ENCODE measurements at places on chromosomes 3 and 15.
A peak's percentile ranks its signal among the peaks of the same experiment; 100 is the strongest.

DNA sequence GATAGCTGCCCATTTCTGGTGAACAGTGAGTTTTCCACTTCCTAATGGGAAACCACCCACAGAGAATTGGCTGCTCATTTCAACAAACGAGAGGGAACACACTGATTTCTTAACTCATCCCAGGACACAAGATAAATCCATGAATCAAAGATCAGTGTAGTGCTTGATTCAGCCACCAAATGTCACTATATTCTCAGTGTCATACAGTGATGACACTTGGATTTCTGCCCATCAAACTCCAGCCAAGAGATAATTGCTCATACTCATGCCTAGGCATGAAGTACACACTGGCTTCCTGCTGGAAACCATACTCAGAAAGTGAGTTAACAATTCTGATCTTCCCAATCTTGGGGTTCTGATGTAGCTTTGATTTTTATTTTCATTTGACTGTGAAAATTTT is 35.4 kb upstream of the GRM7 start:
- DNase-seq, result no peak

GRCh38 chr15:51585986-51586385 is 36.6 kb downstream of the DMXL2 start:
- DNase-seq, result no peak

DNA sequence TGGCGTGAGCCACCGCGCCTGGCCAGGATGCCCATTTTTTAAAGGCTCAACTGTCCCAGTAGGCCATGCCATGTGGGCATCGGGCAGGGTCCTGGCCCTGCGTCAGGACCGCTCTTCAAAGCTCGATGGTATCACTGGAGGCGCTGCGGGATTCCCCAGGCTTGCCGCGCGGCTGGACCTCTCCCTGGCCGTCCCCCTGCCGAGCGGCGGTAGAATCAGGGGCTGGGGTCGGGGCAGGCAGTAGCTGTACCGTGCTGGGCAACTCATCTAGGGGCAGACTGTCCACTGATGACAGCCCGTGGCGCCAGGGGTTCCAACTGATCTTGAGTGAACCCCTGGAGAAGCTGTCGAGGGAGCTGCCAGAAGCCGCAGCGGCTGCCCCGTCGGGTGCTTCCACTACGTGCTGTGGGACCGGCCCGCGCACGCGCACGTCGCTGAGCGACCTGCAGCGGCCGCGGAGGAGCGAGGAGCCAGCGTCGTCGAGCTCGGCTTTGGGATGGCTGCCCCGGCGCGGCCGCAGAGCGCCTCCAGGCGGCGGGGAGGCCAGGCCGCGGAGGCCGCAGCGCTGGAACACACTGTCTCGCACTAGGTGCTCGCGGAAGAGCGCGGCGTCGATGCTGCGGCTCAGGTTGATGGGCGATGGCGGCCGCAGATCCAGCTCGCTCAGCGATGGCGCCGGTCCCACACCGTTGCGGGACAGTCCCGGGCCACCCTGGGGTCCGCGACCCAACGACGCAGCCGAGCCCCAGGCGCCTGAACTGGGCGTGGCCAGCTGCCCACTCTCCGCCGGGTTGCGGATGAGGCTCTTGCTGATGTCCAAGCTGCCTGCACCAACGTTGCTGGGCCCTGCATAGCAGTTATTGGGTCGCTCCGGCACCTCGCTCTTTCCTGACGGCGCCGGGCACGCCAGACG is 5.8 kb downstream of the PRRT3 start:
- peak; percentile 97 for DNase-seq

GRCh38 chr3:82265747-82266146 is 504.3 kb upstream of the GBE1 start:
- no peak for DNase-seq

DNA sequence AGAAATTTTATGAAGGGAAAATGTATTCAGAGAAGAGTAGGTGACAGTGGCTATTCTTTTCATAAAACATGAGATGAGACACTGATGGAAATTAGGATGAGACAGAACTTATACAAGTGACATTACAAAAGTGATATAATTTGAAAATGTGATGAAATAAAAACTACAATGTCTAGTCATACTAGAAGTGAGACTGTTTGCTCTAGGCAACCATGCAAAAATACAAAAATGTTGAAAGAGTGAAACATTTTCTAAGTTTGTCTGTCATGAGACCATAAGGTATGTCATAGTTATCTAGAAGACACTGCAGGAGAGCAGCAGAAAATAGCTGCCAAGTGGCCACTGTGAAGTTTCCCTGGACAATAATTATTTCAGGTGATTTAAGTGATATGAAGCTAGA is 459.5 kb downstream of the DIPK2A start:
- no peak for DNase-seq

DNA sequence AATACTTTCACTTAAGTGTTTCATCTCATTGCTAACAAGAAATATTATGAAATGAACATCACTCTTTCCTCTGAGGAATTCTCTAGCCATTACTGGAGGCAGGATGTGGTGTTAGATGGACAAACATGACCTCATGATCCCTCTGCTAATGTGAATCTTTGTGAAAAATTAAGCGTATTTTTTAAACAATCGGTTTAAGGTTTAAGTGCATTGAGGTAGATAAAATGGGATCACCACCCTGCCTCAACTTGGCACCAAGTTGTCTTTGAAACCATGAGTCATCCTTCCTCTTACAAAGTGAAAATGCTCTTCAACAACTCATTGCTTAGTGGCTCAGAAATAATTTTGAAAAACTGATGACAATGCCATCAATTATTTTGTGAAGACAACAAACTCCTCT is 76.0 kb upstream of the DCBLD2 start:
- peak; percentile 91 for DNase-seq

DNA sequence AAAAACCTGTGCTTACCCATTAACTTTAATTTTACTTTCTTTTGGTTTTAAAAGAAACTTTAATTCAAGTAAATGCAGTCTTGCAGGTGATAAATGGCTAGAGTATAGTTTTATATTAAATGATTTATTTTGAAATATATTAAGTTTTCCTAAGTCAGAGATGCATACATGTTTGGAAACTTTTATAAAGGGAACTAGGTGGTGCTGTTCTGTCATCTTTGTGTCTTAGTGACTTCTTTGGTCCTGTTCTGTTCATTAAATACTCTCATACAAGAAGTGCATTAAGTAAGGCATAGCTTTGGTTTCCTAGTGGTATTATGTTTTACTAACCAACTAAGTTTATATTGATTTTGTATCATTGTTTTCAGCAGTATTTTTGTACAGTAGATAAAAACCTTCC is 15.6 kb downstream of the CADM2 start:
- no peak for DNase-seq

- DNase-seq, result no peak
Observed at GRCh38 chr15:33188641-33189257, 5.8 kb downstream of the FMN1 start.

DNA sequence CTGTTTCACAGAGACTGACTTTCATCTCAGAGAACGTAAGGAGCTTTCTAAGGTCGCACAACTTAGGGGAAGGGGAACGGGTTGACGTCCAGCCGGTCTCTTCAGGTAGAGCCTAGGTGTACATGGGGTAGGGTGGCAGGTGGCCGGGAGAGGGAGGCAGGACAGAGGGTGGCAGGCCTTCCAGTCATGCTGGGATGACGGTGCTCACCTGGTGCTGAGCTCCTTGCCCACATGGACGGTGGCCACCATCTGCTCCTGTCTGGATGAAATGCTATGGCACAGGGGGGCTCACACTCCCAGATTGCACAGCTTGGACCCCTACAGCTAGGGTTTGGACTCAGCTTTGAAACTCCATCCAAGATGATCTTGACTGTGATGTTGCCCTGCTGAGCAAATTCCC is 144.5 kb downstream of the ATP10A start:
- DNase-seq, result no peak

DNA sequence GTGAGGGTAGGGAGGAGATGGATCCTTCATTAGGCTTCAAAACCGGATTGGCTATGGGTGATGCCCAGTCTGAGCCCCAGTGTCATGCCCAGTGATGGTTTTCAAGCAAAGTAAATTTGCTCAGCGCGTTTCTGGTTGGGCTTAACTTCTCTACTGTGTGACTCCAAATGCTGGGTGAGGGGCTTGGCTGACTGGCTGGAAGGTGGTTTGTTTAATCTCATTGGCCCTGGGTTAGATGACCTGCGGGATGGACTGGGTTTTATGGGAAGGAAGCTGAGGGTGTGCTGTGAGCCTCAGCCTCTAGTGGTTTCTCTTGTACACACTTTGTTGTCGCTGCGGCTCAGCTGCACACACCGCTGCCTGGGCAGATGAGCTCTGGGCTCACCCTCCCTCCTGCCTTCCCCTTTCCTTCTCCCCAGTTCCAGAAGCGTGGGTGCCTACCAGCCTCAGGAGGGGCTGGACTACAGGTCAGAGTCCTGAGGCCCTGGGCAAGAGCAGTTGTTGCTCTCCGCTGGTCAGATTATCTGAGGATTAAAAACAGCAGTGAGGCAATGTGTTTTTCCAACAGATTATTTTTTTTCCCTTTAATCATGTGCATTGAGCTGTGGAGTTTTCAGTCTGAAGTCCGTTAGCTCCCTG is 18.6 kb downstream of the PDIA5 start:
- no peak for DNase-seq

DNA sequence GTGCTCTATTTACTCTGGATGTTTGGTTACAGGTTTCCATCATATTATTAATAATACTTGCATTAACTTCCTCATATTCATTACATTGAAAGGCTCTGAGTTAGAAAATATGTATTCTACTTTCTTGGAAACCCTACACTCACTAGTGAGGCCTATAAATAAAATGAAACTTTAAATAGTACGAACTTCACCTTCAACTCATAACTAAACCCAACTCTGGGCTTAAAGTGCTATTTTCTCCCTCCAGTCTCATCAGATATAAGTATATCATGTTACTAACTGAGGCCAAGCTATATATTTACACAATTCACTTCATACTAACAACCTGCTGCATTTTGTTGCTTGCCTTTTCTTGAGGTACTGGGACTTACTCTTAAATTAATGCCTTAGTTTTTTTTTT is 306.7 kb downstream of the TIGIT start:
- DNase-seq, result no peak

- DNase-seq, result peak; percentile 78
Observed at GRCh38 chr15:98648654-98649471, 524 bp downstream of the IGF1R start.

DNA sequence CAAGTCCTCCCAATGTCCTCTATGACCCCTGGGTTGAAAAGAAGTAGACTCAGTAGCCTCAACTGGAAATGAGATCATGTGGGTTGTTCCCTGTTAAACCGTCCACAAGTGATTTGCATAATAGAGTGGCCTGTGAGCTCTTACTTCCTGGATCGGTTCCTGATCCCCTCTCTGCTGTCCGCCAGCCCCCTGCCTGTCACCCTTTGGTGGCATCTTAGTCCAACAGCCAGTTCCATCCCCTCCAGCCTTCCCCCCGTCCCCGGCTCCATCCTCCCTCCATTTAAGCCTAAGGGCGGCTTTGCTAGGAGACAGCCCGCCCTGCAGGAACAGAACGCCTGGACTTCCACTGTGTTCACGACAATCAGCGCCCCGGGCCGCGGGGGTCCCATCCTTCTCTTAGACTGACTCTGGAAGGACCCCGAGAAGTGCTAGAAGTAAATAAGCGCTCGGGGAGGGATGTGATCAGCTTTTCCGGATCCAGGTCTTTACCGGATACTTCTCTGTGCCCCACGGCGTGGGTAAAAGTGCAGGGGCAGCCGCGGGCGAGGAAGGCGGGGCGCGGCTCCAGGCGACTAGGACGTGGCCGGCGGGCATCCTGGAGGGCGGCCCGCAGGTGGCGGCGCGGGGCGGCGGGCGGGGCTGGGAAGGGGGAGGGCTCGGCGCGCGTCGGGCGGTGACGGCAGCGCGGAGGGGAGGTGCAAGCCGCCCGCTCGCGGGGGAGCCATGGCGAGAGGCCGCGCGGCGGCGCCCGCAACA is 51.2 kb upstream of the ULK4 start:
- peak; percentile 89 for DNase-seq

GRCh38 chr15:61518191-61518950 is 289.3 kb upstream of the RORA start:
- no peak for DNase-seq

GRCh38 chr3:67357610-67358458 is 296.6 kb downstream of the SUCLG2 start:
- peak; percentile 59 for DNase-seq

- no peak for DNase-seq
Observed at GRCh38 chr3:61684386-61684785, 123.0 kb downstream of the PTPRG start.

GRCh38 chr3:118476885-118477618 is 557.6 kb downstream of the IGSF11 start:
- no peak for DNase-seq

- DNase-seq, result no peak
Observed at GRCh38 chr15:78007211-78007931, 70.1 kb downstream of the TBC1D2B start.

DNA sequence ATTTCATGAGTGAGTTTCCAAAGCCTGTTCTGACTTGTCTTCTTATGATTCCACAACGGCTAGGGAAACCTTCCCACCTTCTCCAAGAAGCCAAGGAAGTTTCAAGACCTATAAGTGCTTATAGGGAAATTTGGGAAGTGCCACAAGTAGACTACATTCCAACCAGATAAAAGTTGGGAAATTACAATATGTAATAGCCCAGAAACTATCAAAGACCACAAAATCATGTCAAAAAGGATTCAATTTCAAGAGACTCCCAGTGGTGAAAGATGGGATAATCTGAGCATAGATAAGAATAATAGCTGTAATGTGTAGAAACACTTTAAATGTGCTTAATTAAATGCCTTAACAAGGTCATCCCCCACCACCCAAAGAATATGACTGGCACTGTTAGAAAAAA is 169.2 kb upstream of the SLC2A2 start:
- DNase-seq, result no peak

- DNase-seq, result no peak
Observed at GRCh38 chr15:51396921-51397320, 55.5 kb downstream of the GLDN start.

DNA sequence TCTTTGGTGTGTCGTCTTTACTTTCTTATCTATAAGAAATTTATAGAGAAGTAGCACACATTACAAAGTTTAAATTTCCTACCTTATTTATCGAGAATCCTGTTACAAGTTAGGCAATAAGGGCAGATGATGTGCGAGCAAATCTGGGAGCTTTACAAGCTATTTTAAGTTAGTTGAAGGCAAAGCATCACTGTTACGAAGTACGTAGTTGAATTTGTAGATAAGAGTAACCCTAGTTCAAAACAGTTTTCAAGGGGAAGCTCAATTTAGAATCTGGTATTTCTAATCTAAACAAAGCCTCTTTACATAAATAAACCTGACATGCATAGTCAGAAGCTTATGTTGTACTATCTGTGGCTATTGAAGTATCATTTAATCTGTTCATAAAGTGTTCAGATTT is 8.4 kb downstream of the KBTBD8 start:
- DNase-seq, result no peak

- no peak for DNase-seq
Observed at GRCh38 chr15:85534031-85534430, 153.6 kb downstream of the AKAP13 start.

Data from GM23248 (cell line).